ENCODE measurements at places on chromosomes 12 and 14.

- no peak for DNase-seq
These were observed 1157.7 kb downstream of the BCL11B start for GRCh38 chr14:98114122-98114895.

DNA sequence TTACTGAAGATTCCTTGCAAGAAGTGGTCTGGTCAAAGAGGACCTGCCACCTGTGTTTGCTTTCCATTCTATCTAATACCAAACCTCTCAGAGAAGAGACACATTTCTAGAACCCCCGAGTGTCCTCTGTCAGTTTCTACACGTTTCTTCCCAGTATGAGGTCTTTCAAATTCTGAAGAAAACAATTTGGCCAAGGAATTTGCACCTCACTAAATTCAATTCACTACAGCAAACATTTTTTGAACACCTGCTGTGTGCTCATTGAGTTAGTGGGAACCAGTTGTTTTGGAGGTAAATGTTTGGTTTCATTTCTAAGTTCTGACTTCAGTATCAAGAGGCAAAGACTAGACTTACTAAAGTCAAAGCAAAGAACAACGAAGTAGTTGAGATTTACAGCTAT lies 19.4 kb downstream of the GPR19 start:
- no peak for DNase-seq

GRCh38 chr12:104687823-104688573 lies 231.2 kb downstream of the CHST11 start:
- no peak for DNase-seq

DNA sequence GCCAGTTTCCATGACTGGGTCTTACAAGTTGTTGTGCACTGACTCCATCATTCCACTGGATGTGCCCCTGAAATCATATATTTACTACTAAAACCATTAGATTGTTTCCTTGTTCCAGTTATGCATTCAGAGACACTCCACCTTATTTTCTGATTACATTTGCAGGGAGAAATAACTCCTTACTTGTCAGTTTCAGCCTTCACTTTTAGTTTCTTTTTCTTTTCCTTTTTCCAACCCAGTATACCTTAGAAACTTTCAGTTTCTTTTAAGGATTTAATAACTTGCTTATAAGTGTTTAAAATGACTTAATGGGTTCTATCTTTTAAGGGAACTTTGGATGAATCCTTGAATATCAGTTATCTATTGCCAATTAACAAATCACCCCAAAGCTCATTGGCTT lies 39.9 kb downstream of the MRPL42 start:
- no peak for DNase-seq

DNA sequence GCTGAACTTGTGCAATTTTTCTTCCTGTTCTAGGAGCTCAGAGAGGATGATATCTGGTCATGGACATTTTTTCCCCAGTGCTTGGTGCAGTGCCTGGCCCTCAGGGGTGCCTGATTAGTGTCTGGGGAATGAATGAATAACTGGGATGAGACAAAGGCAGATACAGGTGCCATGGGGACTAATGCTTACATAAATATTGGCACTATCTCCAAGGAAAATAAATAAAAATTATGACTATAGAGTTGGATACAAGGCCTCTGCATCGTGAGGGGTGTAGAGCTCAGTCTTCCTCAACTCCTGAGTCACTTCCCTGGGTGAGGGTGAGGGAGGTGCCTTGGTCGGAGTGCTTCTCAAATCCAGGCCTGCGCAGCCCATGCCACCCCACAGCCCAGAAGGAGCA lies 188.6 kb downstream of the KCNA5 start:
- DNase-seq: no peak

DNA sequence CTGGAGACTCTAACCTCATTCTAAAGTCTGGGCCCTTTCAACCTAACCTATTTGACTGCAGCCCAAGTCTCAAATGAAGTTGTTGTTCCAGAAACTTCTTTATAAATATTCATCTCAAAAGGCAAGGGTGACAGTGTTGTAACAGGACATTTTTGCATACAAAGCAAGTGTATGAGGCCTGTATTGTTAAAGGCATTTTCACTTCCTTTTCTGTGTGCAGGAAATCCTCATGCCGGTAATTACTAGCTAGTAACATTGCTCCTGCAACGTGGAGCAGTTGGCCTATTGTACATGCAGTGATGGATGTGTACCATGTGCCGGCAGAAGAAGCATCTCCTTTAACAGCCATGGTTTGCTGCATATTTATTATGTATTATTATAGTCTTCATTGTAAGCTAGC lies 156.5 kb upstream of the RMST start:
- DNase-seq: no peak

DNA sequence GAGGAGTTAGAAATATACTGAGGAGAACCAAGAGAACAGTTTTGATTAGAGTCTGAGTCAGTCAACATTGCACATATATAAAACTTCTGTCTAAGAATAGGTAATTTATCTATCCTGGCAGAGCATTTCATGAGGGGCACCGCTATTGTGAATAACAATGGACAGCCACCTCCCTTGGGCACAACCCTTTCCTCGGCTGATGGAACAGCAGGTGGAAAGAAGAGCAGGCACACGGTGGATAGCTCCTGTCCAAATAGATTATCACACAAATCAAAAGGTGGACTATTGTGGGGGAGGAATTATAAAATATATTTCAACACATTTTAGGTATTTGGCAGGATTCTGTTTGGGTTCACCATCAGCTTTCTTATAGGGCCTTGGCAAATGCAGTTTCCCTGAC lies 84.0 kb upstream of the PTPRB start:
- no peak for DNase-seq

DNA sequence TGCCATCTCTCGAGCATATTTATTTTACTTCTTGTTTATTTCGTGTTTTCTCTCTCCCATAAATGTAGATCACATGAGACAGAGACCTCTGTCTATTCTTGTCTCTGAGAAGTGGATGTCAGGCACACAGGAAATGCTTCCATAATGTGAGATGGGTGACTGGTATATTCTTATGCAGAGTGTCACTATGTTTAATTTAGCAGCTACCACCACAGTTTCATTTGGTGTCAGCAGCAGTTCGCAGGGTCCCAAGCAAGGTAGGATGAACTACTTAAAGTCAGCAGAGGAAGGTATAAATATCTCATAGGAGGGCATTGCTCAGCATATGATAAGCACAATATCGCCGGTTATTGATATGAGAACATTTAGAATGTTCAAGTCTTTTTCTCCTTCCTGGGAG lies 180.9 kb upstream of the CNTN1 start:
- DNase-seq: no peak
